ENCODE measurements at places on chromosomes 11 and 22.
A peak's percentile ranks its signal among the peaks of the same experiment; 100 is the strongest.

DNA sequence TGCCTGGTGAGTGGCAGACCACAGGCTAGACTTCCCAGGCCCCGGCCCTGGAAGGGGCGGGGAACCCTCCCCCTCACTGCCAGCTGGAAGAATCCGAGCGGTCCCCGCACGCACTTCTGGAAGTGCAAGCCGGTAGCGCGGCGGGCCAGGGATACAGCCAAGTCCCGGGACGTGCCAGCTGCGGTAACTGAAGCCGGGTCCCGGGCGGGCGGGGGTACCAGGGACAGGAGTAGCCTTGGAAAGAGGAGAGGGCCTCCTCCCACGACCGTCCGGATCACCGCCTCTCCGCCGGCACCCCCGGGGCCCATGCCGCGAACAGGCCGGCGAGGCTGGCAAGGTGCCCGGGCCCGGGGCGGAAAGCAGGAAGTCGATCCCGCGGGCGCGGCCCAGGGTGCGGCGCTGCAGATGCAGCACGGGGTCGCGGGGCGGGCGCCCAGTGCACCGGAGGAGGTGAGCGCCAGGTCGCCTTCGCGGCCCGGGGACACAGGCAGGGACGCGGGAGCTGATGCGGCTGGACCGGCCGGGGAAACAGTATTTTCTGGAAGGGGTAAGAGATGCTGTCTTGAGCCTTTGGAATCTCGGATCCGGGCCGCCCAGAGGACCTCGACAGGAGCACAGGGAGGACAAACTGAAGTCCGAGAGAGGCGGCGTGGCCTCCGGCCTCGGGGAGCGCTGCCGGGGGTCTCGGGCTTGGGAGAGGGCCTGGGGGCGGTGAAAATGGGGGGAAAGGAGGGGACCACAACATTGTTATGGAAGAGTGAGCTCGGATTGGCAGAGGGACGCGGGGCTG, 783 bp upstream of the SLC35C1 start:
- DNase-seq, result peak; percentile 45

- no peak for DNase-seq
Observed at GRCh38 chr22:39446239-39446721, 10.5 kb upstream of the MGAT3 start.

GRCh38 chr11:9656864-9657263, 7.0 kb upstream of the SWAP70 start:
- no peak for DNase-seq

DNA sequence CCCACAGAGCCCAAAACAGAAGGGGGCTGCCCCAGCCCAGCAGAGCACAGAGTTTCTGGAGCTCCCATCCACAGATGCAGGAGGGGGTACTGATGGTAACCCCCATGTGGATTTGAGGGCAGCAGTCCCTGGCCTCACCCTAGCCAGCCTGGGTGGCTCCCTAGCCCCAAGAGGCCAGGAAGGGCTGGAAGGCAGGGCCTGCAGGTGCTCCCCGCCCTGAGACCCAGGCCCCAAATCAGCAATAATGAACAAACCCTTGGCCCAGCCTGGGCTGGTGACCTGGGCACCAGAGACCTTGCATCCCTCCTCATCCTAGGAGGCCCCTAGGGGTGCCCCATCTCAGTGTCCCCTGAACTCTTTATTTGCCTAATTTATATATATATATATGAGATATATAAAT, 61.6 kb downstream of the MORC2 start:
- DNase-seq, result no peak

- no peak for DNase-seq
Observed at GRCh38 chr11:62909107-62909894, 11.9 kb downstream of the CHRM1 start.

All from T-helper 17 cell (primary cell).